ENCODE measurements at places on chromosomes 1 and 21.
A peak's percentile ranks its signal among the peaks of the same experiment; 100 is the strongest.

GRCh38 chr1:210239349-210240111, 6.9 kb downstream of the SERTAD4 start:
- no peak for DNase-seq

- DNase-seq: no peak
Measured at GRCh38 chr1:35001743-35002142, 16.6 kb upstream of the TMEM35B start.

GRCh38 chr1:31439276-31439675, 26.3 kb downstream of the SERINC2 start:
- no peak for DNase-seq

DNA sequence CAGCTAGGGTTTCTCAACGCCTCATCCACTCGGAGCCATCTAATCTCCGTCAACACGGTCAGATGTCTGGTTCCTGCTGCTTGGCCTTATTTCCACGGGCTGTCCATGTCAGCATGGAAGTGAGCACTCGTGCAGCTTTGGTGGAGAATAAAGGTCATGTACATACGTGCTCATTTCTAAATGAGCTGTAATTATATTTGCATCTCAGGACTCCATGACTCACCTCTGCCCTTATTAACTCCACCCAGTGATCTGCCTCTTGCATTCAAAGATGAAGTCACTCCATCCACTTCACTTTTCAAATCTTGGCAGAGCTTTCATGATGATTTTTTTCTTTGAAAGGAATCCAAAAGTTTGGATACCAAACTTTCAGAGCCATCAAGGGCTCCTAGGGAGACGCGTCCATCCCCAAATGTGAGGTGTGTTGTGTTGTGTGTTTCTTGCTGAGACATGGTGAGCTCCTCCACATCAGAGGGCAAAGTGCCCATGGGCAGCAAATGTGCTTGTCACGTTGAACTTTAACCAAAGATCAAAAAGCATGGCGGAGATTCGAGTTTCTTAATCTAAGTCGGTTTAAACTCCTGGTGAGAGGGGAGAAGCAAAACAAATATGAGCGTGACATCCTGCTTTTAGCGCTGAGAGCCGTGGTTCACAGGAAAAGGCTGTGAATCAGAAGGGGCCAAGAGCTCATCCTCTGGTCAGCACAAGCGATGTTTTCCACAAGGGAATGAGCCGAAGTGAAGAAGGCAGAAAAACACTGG, 68.6 kb upstream of the ERRFI1 start:
- no peak for DNase-seq

- no peak for DNase-seq
Measured at GRCh38 chr1:230020451-230020850, 46.6 kb upstream of the GALNT2 start.

GRCh38 chr1:211534545-211535291, 42.8 kb upstream of the RD3 start:
- no peak for DNase-seq

GRCh38 chr1:192747943-192748342, 60.9 kb upstream of the RGS2 start:
- no peak for DNase-seq

DNA sequence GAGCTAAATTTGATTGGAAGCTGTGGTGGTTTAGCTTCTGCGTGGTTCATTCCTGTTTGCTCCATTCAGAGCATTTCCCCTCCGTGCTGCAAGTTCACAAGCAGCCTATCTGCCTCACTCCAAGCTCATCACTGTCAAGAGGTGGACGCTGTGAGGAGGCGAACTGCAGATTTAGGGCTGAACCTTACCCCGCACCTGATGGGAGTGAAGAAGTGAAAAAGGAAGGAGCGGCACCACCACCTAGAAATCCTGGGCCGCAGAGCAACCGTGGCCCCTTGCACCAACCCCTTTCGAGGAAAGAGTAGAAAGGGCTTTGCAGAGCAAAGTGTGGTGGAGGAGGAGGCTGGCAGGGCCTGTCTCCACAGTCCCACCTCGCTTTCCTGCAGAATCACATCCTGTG, 117.4 kb downstream of the IER5 start:
- DNase-seq: no peak

- DNase-seq: peak; percentile 36
Measured at GRCh38 chr21:43816611-43817071, 27.3 kb downstream of the RRP1 start.

DNA sequence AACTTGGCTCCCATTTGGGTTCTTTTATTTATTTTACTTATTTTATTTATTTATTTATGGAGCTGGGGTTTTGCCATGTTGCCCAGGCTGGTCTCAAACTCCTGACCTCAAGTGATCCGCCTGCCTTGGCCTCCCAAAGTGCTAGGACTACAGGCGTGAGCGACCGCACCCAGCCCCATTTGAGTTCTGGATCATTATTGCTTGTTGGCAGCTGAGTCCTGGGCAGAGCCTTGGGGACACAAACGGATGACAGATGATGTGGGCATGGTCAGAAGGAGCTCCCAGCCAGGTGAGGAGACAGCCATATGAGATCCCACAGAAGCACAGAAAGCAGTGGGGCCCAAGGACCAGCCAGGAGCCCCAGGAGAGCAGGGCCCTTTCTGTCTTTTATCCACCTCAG, 254.0 kb downstream of the MATN1 start:
- no peak for DNase-seq

GRCh38 chr1:29563092-29563491, 326.8 kb downstream of the PTPRU start:
- DNase-seq: no peak

DNA sequence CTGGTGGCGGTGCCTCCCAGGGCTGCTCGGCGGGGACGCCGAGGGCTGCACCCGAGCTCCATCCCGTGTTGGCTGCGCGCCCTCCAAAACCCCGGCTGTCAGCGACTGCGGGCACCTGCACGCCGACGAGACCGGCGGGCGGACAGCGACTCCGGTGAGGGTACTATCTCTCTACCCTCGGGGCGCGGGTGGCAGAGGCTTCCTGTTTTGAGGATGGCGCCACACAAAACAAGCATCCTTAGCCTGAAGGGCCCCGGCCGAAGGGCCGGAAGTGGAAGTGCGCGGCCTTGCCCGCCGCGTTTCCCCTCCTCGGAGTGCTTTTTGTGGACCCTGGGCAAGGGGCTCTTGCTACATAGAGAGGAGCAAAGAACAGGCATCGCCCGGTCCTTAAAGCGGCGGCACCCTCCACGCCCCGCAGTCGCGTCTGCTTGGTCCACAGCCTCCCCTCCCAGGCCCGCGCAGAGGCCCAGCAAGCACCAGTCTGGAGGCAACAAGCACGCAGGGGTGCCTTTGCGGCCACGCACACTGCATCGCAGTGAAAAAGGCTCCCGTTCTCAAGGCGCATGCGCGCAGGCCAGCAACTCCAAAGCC, 561 bp upstream of the COQ8A start:
- no peak for DNase-seq

- no peak for DNase-seq
Measured at GRCh38 chr1:177137814-177138213, 26.7 kb downstream of the ASTN1 start.

DNA sequence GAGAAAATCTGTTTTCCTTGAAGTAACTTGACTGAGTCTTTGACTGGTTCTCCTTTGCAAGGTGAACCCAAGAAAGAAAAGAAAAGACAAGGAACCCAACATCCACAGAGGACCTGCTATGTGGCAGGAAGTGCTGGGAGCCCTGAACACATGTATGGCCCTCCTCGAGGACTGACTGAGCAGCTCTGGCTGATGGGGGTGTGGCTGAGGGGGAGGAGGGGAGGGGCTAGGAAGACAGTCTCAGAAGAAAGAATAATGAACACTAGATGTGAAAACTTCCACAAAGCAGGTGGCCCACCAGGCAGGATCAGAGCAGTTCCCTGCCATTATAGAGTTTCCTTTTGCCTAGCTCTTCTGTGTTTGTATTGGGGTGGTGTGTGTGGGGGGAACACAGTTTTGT, 26.1 kb downstream of the NENF start:
- DNase-seq: no peak

GRCh38 chr1:103561643-103562395, 9.6 kb upstream of the AMY2B start:
- no peak for DNase-seq

- no peak for DNase-seq
Measured at GRCh38 chr1:44609768-44610526, 64.3 kb downstream of the TMEM53 start.

GRCh38 chr1:50720457-50721053, 239.5 kb downstream of the FAF1 start:
- DNase-seq: no peak

DNA sequence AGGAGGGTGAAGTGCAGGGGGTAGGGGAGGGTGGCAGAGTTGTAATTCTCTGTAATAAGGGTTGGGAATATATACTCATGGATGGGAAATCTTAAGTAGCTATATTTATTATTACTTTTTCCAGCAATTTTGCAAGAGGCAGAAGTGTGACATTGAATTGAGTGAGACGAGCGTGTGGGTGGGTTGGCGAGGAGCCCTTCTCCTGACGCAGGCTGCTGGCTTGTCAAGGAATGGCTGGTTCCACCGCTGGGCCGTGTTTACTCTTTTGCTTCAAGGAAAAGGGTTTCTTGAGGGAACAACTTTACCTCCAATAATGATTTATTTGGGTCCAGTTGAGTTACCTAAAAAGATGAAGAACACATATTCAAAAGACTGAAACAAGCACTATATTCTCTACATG, 17.9 kb upstream of the DMRTA2 start:
- DNase-seq: no peak

Data from RWPE2 (cell line).